ENCODE measurements at places on chromosomes 7 and 10. TPM values are rescaled to one million over a fixed set of nuclear protein-coding genes. Genes with fewer than 3 reads are reported as not detected.

GRCh38 chr7:155734445-155734809 is 77.8 kb downstream of the SHH start:
- no peak for DNase-seq

GRCh38 chr7:154302380-154302779 is 250.2 kb downstream of the DPP6 start:
- no peak for DNase-seq

- no peak for DNase-seq
Measured at GRCh38 chr7:85489498-85489897, 302.6 kb upstream of the SEMA3D start.

- peak; percentile 39 for DNase-seq
Measured at GRCh38 chr7:18515067-18515466, 19.5 kb downstream of the HDAC9 start.

The TMEM26 gene
- total RNA-seq: not detected

- no peak for DNase-seq
Measured at GRCh38 chr7:2651847-2652735, 20.3 kb downstream of the TTYH3 start.

The BPGM gene
- total RNA-seq: 14.0 TPM

- DNase-seq: no peak
Measured at GRCh38 chr10:126880926-126881325, 24.3 kb upstream of the DOCK1 start.

DNA sequence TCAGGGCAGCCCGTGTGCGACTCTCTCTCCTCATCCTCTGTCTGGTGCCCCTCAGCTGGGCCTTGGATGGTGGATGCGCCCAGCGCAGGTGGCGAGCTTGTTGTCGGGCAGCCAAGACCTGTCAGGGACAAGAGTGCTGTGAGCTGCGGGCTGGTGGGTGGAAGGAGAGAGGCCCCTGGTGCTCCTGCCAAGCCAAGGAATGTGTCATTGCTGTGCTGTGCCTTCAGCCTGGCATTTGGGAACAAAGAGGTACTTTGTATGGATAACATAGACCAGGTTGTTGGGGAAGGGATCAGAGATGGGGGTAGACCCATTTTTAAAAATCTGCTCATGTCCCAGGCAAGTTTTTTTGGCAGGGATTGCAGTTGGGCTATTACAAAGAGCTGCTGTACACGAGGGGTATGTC is 120.9 kb downstream of the PKD1L1 start:
- DNase-seq: no peak

The NPC1L1 gene
- total RNA-seq: not detected

The C10orf62 gene
- not detected for total RNA-seq

The ZSCAN25 gene
- 20.6 TPM for total RNA-seq

The DYDC2 gene
- not detected for total RNA-seq

All from A673 (cell line).